ENCODE measurements at places on chromosomes 2 and 18.

DNA sequence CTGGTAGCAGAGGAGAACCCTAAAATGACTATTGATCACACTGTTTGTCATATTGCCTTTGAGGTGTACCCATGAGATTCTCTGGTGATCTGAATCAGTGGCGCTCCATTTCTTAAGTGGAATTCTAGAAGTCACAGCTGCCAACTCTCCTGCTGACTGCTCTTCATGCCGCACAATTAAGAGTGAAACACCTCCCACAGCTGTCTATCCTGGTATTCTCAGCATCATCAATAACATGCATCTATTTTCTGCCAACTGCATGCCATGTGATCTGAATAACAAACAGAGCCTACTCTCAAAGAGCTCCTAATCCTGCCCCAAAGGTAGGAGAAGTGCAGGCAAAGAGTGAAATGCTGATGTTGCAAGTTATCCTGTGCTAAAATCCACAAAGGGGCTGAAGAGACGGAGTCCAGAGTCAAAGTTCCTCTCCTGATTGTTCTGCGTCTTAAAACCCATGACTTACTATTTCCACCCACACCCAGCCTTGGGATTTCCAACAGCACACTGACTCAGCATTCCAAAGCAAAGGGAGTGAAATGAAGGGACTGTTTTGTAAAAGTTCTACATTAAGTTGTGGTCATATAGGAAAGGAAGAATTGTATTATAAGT, 13.7 kb upstream of the DAPL1 start:
- no peak for DNase-seq

GRCh38 chr2:193272011-193272410, 1077.3 kb upstream of the TMEFF2 start:
- DNase-seq = no peak

GRCh38 chr2:61327173-61327572, 143.7 kb downstream of the USP34 start:
- DNase-seq = no peak

GRCh38 chr2:233563663-233564430, 2.7 kb downstream of the USP40 start:
- no peak for DNase-seq

DNA sequence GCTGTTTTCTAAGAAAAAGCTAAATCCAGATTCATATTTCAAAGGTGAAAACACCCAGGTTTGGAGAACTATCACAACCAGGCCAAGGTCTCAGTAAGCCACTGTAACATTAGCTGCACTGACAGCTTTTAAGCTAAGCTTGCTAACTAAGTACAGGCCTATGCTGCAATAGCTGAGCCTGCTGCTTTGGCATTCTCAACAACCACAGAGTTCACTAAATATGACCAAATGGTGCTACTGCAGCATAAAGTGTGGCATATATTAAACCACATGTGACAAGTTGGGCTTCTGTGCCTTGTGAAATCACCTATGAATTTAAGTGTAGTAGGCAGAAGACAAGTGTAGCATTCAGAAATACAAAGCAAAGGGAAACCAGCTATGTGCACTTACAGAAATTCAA, 206.7 kb downstream of the TCF4 start:
- DNase-seq = no peak

- no peak for DNase-seq
Measured at GRCh38 chr2:189799531-189799930, 15.3 kb downstream of the PMS1 start.

GRCh38 chr2:192700934-192701333, 506.2 kb upstream of the TMEFF2 start:
- no peak for DNase-seq

- DNase-seq = no peak
Measured at GRCh38 chr2:127401757-127402695, 14.3 kb upstream of the MAP3K2 start.

DNA sequence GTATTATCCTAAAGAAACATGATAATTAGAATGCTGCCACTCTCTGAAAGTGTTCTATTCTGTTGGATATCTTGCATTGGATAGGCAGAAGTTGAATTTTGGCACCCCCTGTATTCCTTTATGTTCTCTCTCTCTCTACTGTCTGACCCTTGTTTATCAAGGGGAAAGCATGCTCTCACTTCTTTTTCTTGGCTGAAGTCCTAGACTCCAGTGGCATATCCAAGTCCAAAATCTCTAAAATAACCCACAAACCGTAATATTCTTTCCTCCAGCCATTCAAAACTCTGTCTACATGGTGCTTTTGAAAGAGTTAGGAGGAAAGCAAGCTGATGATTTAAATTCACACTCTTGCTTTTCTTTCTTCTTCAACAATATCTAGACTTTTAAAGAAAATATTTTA, 669.7 kb downstream of the TDRD15 start:
- no peak for DNase-seq

- DNase-seq = no peak
Measured at GRCh38 chr2:239026711-239027361, 179.0 kb downstream of the TWIST2 start.

- peak; percentile 52 for DNase-seq
Measured at GRCh38 chr2:137865954-137866540, 98.2 kb upstream of the HNMT start.

DNA sequence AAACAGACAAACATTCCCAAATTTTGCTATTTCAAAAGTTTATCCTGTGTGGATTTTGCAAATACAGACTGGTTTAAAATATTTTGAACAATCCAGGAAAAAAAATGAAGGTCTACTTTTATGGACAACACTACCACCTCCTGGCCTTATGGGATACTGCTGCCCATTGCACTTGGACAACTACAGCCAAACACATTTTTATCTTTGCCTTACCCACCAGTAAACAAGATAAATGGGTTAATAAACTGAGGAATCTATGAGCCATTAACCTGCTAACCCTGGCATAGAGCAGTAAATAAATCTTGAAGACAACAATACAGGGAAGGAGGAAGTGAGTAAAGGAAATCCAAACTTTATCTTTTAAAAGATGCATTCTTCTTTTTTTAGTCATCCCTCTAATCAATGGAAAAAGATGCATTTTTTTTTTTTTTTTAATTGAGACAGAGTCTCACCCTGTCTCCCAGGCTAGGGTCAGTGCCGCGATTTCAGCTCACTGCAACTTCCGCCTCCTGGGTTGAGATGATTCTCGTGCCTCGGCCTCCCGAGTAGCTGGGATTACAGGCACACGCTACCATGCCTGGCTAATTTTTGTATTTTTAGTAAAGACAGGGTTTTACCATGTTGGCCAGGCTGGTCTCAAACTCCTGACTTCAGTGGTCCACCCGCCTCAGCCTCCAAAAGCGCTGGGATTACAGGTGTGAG, 2.1 kb upstream of the SPIRE1 start:
- DNase-seq = peak; percentile 45

GRCh38 chr2:25615920-25616319, 57.5 kb downstream of the DTNB start:
- no peak for DNase-seq

GRCh38 chr2:204967199-204967960, 422.1 kb downstream of the PARD3B start:
- DNase-seq = peak; percentile 22

- no peak for DNase-seq
Measured at GRCh38 chr18:71327850-71328249, 1039.0 kb downstream of the SOCS6 start.

DNA sequence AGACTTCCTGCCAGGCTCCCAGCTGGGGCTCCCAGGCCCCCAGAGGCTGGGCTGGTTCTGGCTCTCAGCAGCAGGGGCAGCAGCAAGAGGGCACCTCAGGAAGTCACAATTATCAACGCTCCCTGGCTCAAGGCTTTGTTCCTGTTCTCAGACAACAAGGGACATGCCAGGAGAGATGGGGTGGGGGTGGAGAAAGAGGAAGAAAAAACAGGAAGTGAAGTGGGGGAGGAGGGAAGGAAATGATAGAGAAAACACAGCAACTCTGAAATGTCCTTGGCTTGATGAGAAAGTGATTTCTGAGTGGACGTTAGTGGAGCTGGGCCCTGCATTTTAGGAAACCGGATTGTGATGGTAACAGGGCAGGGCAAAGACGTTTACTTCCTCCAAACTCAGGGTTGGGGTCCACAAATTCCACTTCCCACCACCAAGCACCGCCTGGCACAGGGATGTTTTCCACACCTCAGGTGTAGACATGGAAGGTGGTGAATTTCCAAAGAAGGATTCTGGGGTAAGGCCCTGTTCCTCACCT, 40.4 kb downstream of the CYRIA start:
- no peak for DNase-seq

DNA sequence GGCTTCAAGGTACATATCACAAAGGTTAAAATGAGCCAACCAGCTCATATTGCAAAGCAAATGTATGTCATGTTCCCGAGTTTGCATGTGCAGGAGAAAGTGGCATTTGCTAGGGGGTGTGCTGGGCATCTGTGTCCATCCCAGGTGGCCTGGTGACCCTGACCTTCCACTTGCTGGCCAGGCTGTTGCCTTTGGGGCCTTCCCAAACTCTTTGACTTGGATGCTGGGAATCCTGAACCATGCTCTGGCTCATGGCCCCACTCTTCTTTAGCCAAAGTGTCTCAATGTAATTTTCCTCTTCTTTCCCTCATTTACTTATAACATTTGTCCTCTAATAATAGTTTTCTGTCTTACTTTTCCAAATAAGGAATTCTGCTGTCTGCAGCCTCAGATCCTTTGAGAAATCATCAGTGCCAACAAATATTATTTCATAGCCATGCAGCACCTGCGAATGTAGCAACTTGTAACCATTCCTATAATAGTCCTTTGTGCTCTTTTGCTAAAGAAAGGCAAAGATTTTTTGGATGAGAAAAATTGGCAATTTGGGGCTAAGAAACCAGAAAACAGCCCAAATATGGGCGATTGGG, 64.2 kb downstream of the MTCL1 start:
- no peak for DNase-seq

DNA sequence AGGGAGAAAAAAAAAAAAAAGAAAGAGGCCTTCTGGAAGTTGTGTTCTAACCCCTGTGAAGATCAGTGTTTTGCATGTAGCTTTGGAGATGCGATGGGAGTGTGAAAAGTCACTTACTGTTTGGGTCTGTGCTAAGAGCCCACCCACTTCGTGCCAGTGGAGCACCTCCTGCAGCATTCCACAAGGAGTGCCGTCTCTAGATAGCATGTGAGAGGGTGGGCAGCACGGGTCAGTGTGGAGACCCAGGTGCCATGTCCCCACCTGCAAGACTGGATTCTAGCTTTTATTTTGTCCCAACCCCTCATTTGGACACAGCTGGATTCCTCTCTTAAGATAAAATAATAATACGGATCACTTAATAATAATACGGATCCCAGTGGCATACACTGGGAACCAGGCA, 12.5 kb upstream of the TMEM185B start:
- no peak for DNase-seq

DNA sequence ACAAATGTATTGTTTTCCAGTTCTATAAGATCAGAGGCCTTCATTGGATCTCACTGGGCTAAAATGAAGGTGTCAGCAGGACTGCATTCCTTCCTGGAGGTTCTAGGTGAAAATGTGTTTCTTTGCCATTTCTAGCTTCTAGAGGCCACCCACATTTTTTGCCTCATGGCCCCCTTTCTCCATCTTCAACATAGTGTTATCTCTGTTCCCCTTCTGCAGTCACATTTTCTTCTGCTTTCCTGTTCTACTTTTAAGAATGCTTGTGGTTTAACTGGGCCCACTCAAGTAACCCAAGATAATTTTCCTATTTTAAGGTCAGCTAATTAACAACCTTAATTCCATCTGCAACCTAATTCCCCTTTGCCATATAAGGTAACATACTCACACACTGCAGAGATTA, 36.1 kb downstream of the METTL21A start:
- no peak for DNase-seq

DNA sequence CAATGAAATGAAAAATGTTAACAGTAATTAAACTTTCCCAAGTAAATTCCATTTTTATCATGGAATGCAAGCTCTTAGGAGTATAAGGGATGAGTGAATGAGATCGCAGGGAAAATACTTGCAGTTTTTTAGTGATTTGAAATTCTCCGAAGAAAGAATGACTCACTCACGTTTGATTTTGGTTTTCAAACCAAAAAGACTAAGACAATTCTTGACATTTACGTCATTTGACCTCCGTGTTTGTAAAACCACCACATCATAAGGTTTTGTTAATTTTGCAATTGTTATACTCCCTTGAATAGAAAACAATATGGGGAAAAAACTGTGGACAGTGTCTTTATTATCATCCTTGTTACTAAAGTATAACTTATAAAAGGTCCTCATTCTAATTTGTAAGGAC, 29.4 kb downstream of the COL4A4 start:
- DNase-seq = no peak

DNA sequence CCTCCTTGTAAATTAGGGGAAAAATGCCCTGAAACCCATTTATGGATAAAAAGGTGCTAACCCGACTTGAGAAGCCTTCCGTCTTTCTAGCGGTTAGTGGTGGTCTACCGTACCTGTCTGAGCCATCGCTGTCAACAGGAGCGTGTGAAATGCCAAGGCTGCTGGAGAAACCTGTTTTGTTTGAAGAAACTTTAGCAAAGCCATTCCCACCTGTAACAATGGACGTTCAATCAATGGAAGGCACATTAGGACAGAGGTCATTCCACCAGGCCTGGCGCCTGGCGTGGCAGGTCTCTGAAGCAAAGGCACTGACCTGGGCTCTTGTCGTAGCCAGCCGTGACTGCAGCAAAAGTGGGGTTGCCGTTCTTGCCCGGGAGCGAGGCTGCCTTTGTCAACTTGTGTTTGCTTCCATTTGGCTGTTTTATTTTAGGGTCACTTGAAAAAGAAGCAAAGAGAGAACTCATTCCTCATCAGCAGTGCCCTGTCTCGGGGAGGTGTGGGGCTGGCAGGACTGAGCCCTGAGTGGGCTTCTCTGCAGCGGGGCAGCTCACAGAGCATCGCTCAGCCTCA, 47.2 kb downstream of the ZAP70 start:
- no peak for DNase-seq

DNA sequence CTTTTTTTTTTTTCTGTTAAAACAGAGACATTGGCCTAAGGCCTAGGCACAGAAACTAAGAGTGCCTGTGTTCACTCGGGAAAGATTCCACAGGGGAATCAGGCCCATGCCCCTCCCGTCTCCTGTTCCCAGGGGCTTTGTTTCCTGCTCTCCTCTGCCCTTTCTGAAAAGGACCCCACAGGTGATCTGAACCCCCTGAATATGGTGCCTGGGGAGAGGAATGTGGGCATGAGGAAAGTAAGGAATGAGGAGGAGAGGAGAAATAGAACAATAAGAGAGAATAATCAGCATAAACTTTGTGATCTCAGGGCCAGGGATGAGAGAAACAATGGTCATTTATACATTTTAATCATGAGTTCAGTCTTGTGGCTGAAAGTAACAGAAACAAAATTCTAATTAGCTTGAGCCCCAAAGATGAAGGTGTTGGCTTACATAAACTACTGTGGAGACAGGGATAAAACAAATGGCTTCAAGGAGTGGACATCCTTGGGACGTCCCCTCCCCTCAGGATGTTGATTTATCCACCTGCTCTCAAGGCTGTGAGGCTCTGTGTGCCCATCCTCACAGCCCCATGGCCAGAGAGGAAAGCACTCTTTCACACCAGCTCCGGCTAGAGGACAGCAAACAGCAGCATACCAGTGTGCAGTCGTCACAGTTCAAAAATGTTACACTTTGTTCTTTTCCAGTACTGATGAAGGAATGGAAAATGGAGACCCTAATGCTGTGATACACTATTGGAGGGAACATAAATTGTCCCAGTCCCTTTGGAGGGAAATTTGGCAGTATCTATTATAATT, 46.4 kb upstream of the MRPL33 start:
- no peak for DNase-seq

Data from stimulated activated CD4-positive, alpha-beta T cell treated with anti-CD3 and anti-CD28 coated beads, Interleukin-4, amount 100 ng/mL, for 24 hours (primary cell).